ENCODE measurements at places on chromosomes 2 and 18.

DNA sequence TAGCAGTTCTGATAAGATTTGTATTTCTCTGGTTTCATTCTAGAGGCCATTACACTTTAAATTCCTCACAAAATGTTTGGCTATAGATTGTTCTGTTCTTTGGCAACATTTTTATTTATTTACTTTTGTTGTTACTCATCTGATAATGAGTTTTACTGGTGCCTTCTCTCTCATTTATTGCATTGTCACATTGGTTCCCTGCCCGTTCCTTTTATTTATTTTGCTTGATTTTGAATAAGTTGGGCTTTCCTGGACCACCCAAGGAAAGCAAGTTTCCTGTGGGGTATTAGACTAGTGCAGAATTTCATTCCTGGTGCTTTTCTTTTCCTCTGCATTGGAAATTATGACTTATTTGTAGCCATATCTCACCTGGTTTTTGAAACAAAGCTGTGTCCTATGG lies 232.0 kb downstream of the SOCS6 start:
- DNase-seq: no peak

DNA sequence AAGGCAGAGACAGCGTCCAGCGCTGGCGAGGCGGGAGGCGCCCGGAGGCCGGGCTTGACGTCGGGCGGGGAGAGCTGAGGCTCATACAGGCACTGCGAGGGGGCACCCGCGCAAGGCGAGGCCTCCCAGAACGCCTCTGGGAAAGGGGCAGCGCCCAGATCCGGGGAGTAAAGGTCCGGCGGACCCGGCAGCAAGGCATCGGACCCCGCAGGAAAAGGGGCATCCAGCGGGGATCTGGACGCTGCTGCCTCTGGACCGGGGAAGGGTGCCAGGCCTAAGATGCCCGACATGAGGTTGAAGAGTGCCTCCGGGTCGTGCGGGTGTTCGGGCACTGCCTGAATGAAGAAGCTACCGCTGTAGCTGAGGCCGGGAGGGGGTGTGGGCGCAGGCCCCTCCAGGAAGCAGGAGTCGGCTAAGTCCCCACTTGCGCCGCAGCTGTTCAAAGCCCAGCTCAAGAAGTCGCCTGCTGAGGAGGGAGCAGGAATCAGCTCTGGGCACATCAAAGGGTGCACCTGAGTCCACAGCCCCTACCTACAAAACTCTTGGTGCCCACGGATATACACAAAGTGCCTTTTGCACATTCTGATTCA lies 937 bp downstream of the EGR4 start:
- no peak for DNase-seq

DNA sequence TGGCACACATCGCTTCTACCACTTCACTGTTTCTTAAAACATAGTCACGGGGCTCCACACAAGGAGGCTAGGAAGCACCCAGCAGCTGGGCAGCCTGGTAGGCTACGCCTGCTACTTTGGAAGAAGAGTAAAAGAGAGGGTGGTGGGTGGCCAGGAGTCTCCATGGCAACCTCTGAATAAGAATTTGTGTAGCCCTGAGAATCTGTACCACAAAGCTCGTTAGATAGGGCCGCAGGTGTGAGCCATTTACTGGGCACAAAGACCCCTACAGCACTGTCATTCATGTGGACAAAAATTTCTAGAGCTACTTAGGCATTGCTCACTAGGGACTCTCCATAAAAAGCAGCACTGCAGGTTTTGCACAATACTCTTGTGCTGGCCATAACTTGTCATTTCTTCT lies 166.4 kb upstream of the MSH6 start:
- no peak for DNase-seq

- no peak for DNase-seq
Measured at GRCh38 chr2:162220368-162220767, 22.9 kb downstream of the FAP start.

DNA sequence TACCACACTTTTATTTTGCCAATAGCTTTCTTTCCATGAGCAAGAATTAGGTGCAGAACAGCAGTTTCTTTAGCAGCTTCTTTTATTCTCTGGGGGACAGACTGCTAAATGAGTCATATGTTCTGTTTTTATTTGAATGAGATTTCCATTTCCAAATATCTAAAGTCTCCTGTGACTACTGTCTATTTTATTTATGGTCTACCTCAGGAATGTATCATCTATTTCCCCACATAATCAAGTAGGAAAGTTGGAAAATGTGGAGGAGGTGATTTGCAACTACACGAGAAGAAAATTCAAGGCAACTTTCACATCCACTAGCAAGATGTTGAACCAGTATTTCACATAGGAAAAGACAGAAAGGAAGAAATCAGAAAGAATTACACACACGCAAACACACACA lies 139.9 kb upstream of the MEX3C start:
- DNase-seq: no peak

GRCh38 chr2:159880729-159881128 lies 82.7 kb upstream of the CD302 start:
- no peak for DNase-seq

All from Ammon's horn (tissue), 1 donor.